ENCODE measurements at places on chromosomes 12 and 14.
A peak's percentile ranks its signal among the peaks of the same experiment; 100 is the strongest.

- no peak for DNase-seq
Measured at GRCh38 chr12:40378691-40379090, 153.9 kb downstream of the LRRK2 start.

DNA sequence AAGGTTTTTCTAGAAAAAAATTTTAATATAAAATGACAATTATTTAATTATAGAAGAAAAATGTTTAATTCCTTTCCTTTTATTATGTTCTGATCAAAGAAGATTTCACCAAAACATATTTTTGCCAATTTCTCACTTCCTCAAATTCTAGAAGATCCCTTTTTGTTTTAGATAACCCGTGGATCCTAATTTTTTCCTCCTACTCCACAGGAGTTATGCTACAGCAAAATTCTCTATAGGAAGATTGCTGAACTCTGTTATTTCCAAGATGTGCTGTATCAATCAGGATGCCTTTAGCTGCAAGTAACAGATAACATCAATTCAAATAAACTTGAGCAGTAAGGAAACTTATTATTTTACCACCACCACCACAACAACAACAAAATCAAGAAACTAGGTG, 3.8 kb upstream of the SNX6 start:
- no peak for DNase-seq

- DNase-seq = no peak
Measured at GRCh38 chr12:29282031-29282816, 98.7 kb downstream of the ERGIC2 start.

GRCh38 chr12:88538250-88538649, 42.0 kb downstream of the KITLG start:
- DNase-seq = no peak

DNA sequence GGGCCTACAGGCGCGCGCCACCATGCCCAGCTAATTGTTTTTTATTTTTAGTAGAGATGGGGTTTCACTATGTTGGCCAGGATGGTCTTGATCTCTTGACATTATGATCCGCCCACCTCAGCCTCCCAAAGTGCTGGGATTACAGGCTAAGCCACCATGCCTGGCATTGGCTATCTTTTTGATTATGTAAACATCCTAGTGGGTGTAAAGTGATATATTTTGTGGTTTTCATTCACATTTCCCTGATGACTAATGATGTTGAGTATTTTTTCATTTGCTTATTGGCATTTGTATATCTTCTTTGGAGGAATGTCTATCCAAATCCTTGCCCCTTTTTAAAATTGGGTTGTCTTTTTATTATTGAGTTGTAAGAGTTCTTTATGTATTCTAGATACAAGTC, 16.3 kb downstream of the CREBL2 start:
- no peak for DNase-seq

- DNase-seq = peak; percentile 26
Measured at GRCh38 chr14:54901380-54902142, 1.1 kb downstream of the GCH1 start.

- peak; percentile 26 for DNase-seq
Measured at GRCh38 chr14:51884086-51884927, 23.9 kb downstream of the GNG2 start.

DNA sequence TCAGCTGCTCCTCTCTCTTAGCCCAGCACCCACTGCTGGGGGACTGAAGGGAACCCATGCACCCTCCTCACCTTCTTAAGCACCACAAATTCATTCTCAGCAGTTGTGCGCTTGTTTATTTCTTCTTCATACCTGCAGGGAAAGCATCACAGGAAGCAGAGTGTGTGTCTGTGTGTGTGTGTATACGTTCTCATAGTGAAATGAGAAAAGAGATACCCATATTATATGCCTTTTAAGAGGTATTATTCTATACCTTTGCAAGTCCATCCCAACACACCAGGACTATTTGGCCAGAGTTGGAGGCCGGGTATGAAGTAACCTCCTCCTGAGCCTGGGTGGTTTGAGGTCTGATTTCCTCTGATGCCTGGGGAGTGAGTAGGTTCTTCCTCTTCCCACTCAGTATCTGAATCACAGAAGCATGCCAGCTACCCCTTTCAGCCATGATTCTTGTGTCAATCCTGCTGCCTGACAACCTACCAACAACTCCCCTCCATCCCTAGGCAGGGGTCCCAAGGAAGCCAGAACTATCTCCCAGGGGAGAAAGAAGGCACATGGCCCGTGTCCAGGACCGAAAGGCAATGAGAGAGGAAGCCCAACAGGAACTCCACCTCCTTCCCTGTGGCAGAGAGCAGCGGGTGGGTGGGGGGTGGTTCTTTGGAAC, 3.0 kb downstream of the KRT73 start:
- no peak for DNase-seq

- DNase-seq = no peak
Measured at GRCh38 chr14:54857830-54858269, 44.8 kb downstream of the GCH1 start.

DNA sequence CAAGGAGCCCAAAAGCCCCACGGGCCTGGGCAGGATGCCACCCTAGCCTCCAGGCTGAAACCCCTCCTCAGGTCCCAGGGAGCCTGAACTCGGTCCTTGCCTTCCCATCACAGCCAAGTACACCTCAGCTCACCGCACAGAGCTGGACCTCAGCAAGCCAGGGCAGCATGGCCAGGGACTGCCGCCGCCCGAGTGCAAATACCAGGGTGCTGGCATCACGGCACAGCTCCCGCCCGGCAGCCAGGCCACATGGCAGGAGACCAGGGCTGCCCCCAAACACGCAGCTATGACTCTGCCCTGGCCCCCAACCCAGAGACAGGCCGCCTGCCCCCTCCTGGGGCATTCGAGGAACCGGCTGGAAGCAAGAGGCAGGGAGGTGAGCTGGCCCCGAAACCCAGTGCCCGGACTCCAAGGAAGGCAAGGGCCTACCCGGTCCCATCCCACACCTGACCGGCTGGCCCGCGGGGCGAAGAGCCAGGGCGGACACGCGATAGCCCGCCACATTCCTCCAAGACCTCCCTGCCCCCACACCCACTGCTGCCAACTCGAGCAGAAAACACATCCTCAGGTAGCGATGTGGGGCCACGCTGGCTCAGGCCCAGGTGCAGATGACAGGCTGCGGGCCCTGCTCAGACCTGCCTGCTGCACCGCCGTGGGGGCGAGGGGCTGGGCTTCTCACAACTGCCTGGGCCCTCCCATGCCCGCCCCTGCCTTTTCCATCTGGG, 2.7 kb downstream of the JAG2 start:
- no peak for DNase-seq

DNA sequence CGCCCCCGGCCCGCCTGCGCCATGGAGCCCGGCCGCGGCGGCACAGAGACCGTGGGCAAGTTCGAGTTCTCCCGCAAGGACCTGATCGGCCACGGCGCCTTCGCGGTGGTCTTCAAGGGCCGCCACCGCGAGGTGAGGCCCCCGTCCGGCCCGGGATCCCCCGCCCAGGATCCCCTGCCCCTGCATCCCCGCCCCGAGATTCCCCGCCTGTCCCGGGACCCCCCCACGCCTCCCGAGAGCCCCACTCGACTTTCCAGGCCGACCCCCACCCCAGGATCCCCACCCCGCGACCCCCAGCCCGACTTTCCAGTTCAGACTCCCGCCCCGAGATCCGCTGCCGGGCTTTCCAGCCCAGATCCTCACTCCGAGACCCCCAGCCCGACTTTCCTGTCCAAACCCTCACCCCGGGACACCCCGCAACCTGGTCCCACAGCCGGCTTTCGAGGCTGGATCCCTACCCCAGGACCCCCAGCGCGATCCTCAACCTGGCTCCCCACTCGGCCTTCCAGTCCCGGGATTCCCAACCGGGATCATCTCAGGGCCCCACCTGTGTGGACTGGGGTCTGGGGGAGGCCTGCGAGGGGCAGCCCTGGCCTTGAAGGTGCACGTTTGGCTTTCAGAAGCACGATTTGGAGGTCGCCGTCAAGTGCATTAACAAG, 688 bp downstream of the ULK1 start:
- DNase-seq = no peak

- no peak for DNase-seq
Measured at GRCh38 chr12:106106061-106106566, 32.6 kb downstream of the NUAK1 start.

DNA sequence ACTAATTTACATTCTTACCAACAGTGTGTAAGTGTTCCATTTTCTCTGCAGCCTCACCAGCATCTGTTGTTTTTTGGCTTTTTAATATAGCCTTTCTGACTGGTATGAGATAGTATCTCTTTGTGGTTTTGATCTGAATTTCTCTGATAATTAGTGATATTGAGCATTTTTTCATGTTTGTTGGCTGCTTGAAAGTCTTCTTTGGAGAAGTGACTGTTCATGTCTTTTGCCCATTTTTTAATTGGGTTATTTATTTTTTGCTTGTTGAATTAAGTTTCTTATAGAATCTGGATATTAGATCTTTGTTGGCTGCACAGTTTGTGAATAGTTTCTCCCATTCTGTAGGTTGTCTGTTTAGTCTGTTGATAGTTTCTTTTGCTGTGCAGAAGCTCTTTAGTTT, 48.0 kb upstream of the OR6J1 start:
- no peak for DNase-seq

DNA sequence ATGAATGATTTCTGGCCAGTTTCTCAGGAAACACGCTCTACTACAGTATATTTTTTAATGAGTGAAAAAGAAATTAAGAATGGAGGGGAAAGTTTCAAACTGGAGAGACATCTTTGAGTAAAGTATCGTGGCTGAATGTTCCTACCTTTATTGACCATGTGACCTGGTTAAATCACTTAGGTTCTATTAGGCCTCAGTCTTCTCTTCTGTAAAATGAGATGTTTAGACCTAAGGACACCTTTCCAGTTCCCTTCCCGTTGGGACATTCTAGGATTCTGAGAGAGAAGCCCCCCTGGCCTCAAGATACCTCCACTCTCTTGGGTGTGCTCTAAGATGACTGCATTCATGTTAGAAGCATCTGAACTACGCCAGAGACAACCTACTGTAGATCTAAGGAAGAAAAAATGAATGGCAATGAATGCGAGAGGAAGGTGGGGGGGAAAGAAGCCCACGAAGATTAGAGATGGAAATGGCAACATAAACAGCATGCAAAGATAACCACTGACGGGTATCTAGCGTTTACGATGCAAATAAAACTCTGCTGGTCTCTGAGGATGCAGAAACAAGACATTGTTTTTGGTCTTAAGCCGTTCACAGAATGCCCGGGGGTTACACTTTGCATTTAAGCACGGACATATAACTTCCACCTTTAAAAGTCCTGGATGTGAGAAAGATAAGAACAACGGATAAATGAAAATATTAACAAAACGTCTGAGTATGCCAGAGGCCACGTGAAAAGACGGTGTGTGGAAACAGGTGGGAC, 599 bp upstream of the CPSF6 start:
- DNase-seq = no peak

DNA sequence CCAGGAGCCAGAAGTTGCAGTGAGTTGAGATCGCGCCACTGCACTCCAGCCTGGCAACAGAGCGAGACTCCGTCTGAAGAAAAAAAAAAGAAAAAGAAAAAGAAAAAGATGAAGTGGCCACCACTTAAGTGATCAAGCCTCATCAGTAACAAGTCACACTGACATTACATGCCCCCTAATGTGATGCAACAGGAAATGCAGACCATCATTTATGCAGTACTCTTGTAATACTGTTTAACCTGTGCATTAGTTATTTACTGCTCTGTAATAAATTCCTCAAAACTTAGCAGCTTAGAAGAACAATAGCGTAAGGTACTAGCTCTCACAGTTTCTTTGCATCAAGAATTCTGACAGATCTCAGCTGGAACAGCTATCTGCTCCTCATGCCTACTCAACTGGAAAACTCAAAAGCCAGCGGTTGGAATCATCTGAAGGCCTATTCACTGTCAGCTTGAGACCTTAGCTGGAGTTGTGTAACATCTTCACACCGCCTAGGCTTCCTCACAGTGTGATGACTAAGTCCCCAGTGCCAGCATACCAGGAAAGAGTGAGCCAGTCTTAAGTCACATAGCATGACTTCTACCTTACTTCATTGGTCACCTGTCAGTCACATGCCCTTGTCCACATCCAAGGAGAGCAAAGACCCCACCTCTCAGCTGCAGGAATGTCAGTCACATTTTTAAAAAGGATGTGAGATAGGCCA, 31.5 kb downstream of the EPS8 start:
- no peak for DNase-seq

- DNase-seq = no peak
Measured at GRCh38 chr14:35708062-35708461, 101.0 kb downstream of the RALGAPA1 start.

GRCh38 chr12:6307529-6307928, 3.0 kb upstream of the PLEKHG6 start:
- no peak for DNase-seq

GRCh38 chr14:92217936-92218335, 96.2 kb downstream of the CPSF2 start:
- DNase-seq = no peak

- no peak for DNase-seq
Measured at GRCh38 chr14:64060199-64060545, 207.4 kb downstream of the SYNE2 start.

DNA sequence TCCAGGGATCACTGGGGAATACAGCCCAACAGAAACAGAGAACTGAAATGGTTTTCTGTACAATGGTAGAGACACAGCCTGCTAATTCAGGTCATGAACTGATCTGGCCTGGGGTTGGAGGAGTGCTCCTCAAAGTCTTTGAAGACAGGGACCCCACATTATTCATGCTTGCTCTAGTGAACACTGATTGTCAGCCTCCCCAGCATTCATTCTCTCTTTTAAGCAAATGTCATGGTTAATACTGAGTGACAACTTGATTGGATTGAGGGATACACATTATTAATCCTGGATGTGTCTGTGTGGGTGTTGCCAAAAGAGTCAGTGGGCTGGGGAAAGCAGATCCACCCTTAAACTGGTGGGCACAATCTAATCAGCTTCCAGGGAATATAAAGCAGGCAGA, 288.4 kb upstream of the NOS1 start:
- DNase-seq = no peak

DNA sequence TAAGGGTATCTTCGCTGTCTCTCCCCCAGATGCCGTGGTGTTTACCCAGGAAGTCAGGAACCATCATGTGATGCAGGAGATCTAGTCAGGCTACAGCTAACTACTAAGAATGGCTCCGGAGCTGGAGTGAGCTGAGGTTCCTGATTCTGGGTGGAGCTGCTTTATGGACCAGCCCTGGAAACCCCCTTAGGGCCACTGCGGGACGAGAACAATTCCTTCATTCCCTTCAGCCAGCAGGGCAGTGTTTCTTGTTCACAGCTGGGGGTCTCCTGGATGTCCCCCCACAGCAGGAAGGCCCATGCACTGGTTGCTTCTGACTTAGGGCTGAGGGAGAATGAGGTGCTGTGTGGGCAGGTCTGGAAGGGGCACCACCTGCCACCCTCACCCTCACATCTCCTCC, 199.3 kb downstream of the ADGRD1 start:
- DNase-seq = no peak

GRCh38 chr12:19186722-19187661, 57.5 kb downstream of the PLEKHA5 start:
- DNase-seq = no peak

- no peak for DNase-seq
Measured at GRCh38 chr14:74198441-74199234, 40.6 kb upstream of the VSX2 start.

DNA sequence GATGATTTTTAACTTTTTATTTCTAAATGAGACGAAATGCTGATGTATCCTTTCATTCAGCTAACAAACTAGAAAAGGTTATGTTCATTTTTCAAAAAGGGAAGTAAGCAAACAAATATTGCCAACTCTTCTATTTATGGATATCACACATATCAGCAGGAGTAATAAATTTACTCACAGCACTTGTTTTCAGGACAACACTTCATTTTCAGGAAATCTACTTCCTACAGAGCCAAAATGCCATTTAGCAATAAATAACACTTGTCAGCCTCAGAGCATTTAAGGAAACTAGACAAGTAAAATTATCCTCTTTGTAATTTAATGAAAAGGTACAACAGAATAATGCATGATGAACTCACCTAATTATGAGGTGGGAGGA, 139.6 kb downstream of the HMGA2 start:
- no peak for DNase-seq
